ENCODE measurements at places on chromosomes 13 and 19.

GRCh38 chr19:48170817-48171347, 402 bp downstream of the ZSWIM9 start:
- ATAC-seq: peak; percentile 0

GRCh38 chr13:92074658-92075057, 676.2 kb downstream of the GPC5 start:
- no peak for ATAC-seq

DNA sequence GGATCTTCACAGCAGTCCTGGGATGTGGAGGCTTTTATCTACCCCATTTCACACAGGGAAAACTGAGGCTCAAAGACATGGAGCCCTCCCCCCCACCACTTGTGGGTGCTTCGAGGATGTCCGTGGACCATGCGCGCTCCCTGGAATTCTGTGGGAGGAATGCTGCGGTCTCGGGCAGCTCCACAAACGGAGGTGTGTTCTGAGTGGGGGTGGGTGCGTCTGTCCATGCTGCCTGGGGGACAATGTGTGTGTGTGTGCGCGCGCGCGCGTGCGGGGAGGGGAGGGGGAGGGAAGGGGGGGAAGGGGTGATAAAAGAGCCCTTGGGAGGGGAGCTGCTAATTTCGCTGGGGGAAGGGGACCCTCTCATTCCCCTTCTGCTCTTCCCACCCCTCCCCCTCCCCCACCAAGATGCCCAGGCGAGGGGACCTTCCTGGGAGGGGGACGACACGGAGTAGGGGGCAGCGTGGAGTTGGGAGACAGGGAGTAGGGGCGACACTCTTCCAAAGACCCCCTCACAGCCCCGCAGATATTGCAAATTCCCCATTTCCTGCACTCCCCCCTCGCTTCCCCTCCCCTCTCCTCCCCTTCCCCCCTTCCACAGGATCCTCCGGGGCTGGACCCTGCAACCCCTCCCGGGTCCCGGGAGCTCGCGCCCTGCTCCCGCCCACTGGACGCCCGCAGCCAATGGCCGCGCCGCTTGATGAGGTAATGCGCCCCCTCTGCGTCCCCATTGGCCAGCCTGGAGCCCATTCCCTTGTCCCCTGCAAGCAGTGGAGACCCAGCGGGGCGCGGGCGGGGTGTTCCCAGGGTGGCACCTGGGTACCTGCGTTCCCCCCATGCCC, 18.9 kb upstream of the ZNRF4 start:
- ATAC-seq: no peak

GRCh38 chr19:3653865-3654513, 27.4 kb upstream of the CACTIN start:
- no peak for ATAC-seq

GRCh38 chr19:2533686-2534422, 57.9 kb downstream of the GADD45B start:
- no peak for ATAC-seq

DNA sequence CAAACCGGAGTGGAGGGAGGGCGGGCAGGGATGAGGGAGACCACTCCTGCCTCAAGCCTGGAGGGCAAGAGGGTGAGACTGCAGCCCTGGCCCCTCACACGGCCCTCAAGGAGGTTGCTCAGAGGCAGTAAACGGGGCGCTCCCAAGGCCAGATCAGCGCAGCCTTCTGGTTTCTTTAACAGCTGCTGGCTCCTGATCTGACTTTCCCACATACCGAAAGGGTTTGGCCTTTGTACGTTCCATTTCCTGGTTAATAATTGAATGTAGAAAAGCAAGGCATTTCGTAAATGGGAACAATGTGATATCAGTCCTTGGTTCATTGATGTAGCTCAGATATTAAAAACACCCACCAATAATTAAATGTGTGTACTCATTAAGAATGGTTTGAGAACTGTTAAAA, 71.5 kb downstream of the GGACT start:
- no peak for ATAC-seq

DNA sequence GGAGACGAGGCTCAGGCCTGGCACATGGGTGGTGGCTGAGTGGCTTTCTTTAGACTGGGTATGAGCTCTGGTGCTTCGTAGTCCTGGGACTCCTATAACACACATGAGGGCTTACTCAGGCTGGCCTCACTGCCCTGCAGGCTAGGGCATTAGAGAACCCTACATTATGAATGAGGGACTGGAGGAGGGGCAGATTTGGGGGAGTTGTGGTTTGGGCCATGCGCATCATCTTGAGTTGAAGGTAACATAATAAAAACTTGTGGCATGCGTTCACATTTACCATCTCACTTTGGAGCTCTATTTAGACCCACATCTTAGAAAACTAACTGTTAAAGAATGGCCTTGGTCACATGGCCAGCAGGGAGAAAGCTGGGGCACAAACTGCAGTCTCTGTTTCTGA, 54.2 kb downstream of the STARD13 start:
- ATAC-seq: no peak

DNA sequence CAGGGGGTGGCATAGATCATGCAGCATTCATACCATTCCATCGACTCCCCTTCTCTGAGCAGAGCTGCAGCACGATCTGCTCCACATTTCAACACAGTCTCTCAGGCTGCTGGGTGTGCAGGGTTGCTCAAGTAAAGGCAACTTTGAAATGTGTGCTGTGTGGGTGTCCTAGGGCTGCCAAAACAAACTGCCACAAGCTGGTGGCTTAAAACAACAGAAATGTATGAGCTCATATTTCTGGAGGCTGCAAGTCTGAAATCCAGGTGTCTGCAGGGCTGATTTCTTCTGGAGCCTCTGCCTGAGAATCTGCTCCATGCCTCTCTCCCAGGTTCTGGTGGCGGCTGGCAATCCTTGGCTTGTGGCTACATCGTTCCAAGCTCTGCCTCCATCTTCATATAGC, 63.7 kb upstream of the WDFY2 start:
- ATAC-seq: peak; percentile 48

DNA sequence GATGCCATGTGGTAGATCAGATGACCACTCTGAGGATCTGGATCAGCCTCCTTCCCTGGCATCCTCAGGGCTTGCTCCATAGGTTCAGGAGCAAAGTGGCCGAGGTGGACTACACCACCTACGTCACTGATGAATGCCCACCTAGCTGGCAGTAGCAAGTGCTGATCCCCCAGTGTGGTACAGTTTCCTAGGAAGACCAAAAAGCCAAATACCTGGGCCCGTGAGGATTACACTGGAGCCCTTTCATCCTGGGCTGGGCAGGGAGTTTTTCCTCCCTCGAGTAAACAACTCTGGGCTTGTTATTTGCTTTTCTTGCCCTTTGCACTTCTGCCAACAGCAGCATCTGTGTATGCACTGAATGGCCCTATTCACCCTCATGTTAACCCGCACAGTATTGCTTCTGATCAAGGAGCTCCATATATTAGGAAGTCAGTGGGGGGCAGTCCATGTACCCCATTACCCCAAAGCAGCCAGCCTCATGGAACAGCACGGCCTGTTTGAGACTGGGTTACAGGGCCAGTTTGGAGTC, 3.3 kb upstream of the MYADM start:
- ATAC-seq: no peak

DNA sequence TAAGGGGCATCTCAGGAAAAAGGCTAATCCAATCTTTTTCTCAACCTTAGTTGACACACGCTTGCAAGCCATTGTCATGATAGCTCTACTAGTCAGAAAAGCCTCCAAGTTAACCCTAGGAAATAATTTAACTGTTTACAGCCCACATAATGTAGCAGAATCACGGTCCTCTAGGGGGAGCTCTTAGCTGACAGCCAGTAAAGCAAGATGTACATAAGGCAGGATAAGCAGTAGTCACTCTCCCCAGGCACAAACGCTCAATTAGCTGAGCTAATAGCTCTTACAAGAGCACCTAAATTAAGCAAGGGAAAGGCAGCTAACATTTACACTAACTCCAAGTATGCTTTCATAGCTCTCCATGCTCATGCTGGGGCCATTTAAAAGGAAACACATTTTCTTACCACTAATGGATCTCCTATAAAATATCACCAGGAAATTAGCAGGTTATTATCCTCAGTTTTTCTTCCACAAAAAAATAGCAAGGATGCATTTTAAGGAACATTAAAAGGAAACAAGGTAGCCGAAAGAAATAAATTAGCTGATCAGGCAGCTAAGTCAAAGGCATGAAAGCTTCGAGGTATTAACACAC, 33.7 kb upstream of the ZSCAN5A start:
- ATAC-seq: no peak

DNA sequence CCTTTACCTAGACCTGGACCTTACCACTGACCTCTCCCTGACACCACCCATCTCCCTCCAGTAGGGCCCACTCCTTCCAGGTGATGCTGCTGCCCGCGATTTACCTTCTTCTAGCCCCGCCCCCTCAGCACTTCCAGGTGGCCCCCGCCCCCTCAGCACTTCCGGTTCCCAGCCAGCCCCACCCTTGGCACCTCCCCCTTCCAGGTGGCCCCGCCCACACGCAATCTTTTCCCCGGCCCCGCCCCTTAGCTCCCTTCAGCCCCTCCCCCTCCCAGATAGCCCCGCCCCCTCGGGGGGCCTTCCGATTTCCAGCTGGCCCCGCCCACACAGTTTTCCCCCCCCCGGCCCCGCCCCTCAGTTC, 586 bp downstream of the LIG1 start:
- peak; percentile 92 for ATAC-seq

GRCh38 chr19:58575183-58576041, 2.3 kb upstream of the MZF1 start:
- peak; percentile 53 for ATAC-seq

DNA sequence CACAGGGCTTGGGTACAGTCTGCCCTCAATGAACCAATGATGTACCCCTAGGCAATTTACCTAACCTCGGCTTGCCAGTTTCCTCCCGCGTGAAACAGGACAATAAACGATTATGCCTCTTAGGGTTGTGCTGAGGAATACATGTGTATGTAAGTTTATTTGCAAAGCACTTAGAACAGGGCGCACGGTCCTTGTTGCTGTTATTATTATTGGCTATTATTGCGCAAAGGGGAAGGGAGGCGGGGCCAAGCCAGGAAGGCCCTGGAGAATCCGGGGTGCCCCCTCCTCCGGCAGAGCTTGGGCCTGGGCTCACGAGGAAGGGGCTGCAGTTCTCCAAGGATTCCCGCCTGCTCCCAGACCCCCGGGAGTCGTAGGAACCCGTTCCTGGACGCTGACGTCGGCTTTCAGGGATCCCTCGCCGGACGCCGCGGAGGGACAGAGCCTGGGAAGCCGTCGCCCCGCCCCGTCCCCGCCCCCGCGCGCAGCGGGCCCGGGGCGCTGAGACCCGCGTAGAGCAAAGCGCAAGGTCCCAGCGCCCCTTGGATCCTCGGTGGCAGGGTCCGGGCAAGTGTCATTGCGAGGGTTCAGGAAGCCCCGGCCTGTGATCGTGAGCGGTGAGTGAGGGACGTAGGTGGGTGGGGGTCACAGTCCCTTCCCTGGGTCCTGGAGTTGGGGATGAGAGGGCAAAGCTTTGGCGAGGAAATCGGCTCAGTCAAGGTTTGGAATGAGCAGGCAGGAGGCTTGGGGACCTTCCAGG, at the start of gene TMEM91:
Gene TMEM91, plus strand, starts transcription at position 293 of the 757 bp plus-strand sequence. CDS start 1,777 bp downstream, outside the sequence.
- ATAC-seq: peak; percentile 21

- no peak for ATAC-seq
These were observed 28.5 kb downstream of the RFC3 start for GRCh38 chr13:33846303-33847062.

- no peak for ATAC-seq
These were observed 59.7 kb downstream of the NAA16 start for GRCh38 chr13:41370736-41371135.

DNA sequence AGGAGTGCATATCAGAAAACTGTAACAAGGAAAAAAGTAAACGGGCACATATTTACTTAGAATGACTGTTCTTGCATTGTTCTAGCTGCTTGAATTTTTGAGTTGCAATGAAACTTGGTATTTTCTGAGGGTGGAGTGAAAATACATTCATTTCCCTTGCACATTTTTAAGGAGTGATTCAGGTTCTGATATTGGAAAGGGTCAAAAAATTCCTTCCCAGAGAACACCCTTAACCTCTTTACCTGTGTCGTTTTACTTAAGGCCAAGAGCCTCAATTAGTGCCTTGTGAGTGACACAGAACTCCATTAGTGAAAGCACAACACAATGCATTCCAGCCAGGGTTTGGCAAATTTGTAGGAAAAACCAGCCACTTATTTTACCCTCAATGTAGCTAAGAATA, 2.3 kb downstream of the ITGBL1 start:
- ATAC-seq: no peak

GRCh38 chr13:25943658-25944057, 108.2 kb downstream of the SHISA2 start:
- ATAC-seq: no peak

DNA sequence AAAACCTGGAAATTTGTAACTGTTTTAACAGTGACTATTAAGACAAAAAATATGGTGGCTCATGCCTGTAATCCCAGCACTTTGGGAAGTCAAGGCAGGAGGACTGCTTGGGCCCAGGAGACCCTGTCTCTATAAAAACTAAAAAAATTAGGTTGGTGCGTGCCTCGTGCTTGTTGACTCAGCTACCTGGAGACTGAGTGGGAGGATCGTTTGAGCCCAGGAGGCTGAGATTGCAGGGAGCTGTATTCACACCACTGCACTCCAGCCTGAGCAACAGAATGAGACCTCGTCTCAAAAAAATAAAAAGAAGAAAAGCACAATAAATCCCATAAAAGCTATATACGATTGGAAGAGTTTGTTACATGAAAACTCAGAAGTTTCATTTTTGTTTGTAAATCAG, 23.7 kb downstream of the KLF5 start:
- no peak for ATAC-seq

DNA sequence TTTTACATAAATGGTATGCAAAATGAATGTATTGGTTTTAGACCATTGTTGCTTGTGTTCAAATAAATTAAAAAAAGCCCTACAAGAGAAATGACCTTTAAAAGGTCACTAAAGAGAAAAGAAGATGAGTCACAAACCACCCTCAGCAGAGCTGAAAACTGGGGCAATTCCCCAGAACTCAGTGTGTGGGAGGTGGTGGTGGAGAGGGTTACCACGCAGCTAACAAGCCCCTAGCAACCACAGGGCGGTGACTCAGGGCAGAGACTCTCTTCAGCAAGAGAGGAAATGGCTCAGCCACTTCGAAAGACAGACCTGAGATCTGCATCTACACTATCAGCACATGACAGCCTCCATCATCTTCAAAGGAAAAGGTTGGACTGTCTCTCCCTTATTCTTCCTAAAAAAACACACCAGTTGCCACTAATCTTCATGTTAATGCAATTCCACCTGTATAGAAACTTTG, 29.4 kb upstream of the NDFIP2 start:
- peak; percentile 35 for ATAC-seq

DNA sequence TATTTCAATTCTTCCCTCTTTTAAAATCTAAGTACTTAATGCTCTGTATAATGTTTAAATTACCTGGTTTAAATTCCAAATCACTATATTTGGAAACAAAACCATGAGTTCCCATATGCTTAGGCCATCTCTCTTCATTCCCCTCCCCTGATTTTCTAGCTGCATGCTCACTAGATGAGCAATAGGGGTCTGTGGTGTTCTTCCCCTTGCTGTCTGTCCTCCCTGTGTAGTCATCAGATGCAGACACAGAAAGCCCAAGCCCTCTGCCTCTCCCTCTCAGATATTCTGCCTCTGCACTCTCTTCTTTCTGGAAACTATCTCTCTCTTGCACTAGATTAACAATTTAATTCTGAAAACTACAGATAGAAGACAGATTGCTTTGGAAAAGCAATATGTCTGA, 1730.2 kb downstream of the OLFM4 start:
- ATAC-seq: no peak

DNA sequence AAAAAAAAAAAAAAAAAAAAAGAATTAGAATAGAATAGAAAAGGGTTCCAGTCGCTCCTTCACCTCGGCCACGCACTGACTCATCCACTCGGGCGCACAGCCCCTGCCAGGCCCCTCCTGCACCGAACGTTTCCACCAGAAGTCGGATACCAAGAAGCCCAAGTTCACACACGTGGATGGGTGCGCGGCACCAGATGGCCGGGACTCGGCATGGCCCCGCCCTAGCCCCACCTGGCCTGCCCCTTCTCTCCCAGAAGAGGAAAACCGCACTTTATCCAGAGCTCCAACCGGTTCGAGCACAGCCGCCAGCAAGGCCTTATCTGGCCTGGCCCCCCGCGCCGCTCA, 5.9 kb downstream of the PRR36 start:
- peak; percentile 3 for ATAC-seq

All from esophagus mucosa (tissue), 1 donor.